ENCODE measurements at places on chromosomes 11 and 22.

DNA sequence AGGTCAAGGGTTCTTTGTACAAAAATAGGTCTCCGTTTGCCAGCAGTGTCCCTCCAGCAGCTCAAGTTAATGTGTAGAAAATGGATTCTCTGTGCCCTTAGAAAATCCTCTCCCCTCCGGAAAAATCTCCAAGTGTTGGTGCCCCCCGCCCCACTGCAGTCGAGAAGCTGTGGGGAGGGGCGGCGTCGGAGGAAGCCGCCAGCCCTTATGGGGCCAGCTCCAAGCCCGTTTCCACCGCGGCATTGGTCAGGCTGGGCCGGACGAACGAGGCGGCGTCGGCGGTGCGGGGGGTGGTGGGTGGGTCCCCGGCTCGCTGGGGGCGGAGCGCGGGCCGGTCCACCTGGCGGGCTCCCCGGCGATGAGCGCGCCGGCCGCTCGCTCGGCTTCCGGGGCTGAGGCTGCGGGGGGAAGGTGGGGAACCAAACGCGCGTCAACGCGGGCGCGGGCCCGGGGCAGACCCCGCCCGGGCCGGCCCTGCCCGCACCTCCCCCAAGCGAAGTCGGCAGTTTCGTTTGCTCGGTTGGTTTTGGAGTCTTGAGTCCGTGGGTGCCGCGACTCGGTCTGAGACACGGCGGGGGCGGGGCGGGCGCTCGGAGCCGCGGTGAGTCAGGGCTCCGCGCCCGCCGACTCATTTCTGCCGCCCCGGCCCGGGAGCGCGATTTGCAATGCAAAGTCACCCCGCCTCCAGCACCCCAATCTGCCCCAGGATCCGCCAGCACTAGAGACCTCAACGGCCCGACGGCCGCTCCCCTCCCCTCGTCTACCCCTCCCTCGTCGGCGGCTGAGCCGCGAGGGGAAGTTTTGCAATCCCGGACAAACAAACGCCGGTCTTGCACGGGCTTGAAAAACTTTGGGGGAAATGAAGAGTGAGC is 1.4 kb downstream of the ASCL2 start:
- no peak for DNase-seq

DNA sequence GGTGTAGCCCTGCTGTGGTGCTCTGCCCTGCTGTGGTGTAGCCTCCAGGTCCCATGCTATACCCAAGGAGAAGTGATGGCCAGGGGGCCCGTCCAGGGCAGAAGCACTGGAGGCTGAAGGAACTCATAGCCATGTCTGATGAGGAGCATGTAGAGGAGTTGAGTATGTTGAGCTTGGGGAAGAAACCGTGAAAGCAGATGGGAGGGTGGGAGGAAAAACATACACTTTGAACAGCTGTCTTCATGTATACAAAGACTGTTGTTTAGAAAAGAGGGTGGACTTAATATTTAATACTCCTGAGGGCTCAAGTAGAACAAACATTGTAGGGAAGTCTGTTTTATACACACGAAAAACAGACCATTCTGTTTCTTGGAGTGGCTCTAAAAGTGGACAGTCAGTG is 26.6 kb upstream of the TTC12 start:
- DNase-seq = no peak

- DNase-seq = no peak
Measured at GRCh38 chr22:46586123-46586519, 34.1 kb upstream of the GRAMD4 start.

DNA sequence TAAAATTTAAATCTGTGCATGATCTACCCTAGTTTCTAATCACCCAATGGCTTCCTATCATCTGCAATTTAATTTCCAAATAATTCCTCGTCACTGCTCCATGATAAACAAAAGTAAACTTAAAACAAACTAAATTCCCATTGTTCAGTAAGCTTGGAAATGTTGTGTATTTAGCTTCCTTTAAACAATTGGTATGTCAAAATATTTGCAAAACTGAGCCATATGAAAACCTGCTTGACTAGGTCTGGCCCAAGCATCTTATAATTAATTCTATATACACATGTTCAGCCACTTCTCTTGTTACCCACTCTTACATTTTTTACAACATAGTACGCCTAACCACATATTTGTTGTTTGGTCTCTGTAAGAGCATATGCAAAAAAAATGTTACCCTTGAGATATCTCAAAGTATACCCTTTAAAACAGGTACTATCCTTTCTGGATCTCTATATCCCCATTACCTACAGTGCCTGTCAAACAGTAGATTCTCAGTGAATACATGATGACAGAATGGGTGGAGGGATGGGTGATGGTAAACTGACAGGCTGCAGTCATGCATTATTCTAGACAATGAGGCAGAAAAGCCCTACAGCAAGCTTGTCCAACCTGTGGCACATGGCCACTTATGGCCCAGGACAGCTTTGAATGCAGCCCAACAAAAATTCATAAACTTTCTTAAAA is 1277.9 kb upstream of the TENM4 start:
- DNase-seq = no peak

- DNase-seq = no peak
Measured at GRCh38 chr11:28535677-28536076, 427.5 kb downstream of the METTL15 start.

DNA sequence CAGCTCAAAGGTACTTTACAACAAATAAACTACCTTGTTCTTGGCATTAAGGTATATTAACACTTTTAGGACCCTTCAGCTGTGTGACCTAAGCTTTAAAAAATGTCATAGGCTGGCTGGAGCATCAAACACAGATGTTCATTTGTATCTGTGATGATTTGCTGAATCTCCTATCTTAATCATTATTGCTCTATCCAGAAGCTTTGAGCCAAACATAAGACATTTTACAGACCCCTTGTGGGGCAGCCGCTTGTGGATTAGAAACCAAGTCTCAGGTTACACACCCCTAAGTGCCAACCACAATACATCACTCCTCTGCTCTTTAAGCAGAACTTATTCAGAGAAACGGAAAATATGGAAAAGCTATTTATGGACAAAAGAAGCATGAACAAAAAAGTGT is 394.2 kb upstream of the CCDC90B start:
- no peak for DNase-seq

DNA sequence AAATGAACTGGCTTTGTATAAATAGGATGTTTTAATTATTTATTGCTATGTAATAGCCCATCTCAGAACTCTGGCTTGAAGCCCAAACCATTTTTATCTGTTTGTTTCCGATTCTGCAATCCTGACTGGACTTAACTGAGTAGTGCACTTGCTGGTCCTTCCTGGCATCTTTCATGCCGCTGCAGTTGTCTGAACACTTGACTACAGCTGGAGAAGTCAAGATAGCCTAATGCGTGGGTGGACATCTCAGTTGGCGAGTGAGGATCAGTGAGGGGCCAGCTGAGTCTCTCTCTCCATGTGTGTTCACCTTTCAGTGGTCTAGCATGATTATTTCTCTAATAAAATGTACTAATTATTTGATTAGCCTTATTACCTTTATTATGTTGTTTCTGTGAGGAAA is 105.8 kb downstream of the PRMT3 start:
- no peak for DNase-seq

DNA sequence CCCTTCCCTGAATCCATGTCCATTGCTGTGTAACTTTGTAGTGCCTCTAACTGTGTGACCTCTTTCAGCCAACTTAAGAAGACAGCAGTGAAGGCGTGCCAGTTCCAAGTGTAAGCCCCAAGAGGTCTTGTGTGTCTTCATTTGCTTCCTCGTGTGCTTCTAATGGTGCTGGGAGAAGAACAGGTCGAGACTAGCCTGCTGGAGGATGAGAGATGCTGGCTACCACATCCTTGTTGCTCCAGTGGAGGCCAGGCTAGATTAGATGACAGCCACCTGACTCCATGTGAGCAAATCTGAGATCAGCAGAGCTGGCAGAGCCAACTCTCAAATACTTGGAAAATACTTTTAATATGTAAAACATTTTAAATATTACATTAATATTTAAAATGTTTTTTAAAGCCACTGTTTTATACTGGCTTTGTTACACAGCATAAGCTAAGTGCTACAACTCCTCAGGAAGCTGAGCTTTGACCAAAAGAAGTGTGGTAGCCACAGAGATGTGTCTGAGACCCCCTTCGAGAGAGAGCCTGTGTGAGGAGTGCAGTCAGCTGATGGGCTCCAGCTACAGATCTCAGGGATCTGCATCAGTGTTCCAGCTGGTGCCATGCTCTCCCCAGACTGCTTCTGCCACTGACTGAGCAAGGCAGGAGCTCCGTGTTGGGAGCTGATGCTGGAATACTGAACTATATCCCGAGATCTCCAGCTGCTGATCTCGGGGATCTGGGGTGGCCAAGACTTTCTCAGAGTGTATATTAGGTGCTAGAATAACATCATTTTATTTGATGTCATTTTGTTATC is 8.9 kb downstream of the KCNJ11 start:
- no peak for DNase-seq

- DNase-seq = peak; percentile 95
Measured at GRCh38 chr11:44979543-44980399, 29.1 kb upstream of the TP53I11 start.

DNA sequence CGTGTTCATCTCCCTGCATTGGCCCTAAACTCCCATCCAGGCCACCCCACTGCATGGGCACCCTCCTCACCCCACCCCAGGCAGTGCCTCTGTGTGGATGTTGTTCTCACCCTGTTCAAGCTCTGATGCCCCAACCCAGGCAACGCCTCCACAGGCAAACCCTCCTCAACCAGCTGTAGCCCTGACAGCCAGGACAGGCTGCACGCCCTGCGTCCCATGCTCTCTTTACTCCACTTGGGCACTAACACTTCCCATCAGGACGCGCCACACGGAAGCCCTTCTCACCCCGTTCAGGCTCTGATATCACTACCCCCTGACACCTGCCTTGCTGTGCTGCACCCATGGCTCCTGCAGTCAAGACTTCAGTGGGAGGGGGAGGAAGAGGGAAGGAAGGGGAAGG is 47.9 kb downstream of the KCNJ1 start:
- no peak for DNase-seq

- no peak for DNase-seq
Measured at GRCh38 chr11:114813189-114813718, 134.9 kb downstream of the NXPE2 start.

GRCh38 chr22:27867085-27867952 is 51.7 kb downstream of the PITPNB start:
- no peak for DNase-seq

DNA sequence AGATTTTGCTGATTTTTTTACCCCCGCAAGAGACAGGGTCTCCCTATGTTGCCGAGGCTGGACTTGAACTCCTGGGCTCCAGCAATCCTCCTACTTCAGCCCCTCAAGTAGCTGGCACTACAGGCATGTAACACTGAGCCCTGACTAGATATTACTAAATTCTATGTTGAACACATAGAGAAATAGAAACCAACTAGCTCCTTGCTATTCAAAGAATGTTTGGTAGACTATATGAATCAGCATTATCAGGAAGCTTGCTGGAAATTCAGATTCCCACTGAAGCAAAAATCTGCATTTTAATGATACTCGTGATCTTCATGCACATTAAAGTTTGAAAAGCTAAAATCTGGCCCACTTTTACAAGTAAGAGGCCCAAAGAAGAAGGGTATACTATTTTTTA is 11.9 kb downstream of the TMEM41B start:
- no peak for DNase-seq

DNA sequence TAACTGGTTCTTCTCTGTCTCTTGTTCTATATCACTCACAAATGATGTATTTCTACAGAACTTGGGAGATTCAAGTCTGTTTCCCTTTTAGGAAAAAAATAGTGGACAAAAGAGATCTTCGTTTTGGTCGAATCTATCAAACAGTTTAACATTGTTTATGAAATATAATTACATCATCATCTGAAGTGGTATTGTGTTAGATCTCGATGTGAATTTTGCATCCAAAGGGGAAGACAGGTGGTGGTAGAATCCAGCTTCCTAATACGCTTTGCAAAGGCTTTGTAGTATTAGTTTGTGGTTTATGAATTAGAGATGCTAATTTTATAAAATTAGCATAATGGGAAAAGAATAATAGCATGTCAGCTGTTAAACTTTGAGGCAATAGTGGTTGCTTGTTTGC is 3.4 kb downstream of the SIK2 start:
- DNase-seq = no peak

DNA sequence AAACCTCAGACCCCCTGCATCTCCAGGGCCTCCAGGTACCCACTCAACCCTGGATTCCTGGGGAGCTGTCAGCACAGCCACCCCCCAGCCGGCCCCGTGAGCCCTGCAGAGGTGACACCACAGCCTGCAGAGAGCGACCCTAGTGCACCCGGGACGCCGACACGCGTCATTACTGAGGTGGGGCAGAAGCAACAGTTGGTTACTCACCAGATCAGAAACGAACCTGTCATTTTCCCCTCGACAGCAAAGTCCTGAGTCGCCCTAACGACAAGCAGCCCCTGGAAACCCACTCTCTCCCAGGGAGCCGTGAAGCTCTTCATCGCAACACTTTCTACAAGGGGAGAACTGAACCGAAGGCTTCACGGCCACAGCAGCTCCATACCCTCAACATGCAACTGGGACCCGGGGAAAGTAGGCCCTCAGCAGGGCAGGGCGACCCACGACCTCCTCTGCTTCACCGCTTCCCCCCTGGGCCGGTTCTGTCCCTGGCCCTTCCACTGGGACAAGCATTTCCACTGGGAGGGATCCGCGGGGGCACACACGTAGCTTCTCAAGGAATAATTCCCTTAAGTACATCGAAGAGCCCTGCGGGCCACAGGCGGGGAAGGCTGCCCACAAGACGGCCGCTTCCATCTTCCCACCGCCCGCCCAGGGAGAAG is 1.6 kb downstream of the BRD1 start:
- no peak for DNase-seq

DNA sequence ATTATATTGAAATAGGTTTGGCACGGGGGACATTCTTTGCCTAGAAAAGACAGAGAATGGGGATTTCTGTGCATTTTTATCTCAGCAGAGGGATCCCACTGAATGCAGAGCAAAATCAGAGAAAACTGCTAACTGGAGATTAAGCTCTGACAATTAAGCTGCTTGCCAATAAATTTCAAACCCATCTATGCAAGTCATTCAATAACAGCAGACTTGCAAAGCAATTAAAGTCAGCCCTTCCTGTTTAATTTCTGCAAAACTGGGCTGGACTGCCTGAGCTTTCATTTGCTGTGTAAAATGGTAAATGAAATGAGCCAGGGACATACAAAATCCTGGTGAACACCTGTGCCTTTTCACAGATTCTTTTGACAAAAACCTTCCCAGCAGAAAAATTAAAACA is 1273.9 kb upstream of the CNTN5 start:
- DNase-seq = no peak

GRCh38 chr22:21978564-21979386 is 3.8 kb downstream of the TOP3B start:
- no peak for DNase-seq

GRCh38 chr22:21866833-21867527 is 465 bp downstream of the MAPK1 start:
- DNase-seq = no peak

GRCh38 chr11:125155767-125156166 is 8.8 kb upstream of the PKNOX2 start:
- no peak for DNase-seq

GRCh38 chr22:22548910-22549309 is 10.2 kb downstream of the PRAME start:
- no peak for DNase-seq

- DNase-seq = no peak
Measured at GRCh38 chr11:67604815-67605214, 1.9 kb upstream of the NDUFV1 start.

DNA sequence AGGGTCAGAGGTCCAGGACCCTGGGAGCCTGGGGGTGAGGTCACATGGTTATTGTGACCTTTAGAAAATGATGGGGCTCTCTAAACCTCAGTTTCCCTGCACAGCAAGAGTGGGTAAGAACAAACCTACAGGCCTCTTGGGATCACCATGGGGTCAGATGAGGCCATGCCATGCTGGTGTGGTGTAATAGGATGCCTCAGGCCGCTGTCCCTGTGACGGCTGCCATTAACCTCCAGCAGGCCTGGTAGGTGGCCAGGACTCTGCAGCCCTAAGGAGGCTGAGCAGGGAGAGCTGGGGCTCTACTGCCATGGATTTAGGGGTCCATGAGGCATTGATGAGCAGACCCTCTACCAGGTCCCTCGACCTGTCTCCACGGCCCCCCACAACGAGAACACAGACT is 265.5 kb downstream of the CTTN start:
- no peak for DNase-seq
